ENCODE measurements at places on chromosomes 11 and 22.

DNA sequence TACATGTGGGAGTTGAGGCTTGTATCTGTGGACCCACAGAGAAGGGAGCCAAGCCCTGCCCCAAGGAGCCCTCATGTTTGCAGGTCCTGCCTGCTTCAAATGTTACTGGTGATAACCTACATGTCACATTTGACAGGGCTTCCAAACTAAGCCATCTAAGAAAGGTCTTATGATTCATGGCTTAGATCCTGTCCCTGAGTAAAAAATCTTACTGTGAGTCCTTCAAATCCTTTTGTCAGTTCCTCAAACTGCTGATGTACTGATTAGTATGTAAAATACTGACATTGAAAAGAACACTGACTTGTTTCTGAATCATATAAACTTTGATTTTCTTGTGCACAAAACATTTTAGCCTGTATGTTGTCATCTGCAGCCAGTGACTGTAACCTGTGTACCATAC, 1.0 kb upstream of the PANX1 start:
- no peak for DNase-seq

GRCh38 chr11:16262645-16262955, 93.7 kb downstream of the SOX6 start:
- DNase-seq, result no peak

GRCh38 chr22:45671783-45672563, at the start of gene ATXN10:
Gene ATXN10, plus strand, starts transcription at chr22:45671834. Its CDS starts 230 bp downstream, at chr22:45672064.
- DNase-seq, result peak; percentile 73

- DNase-seq, result peak; percentile 46
These were observed 9.8 kb downstream of the SCN4B start for GRCh38 chr11:118142809-118143208.

- no peak for DNase-seq
These were observed 308.8 kb upstream of the NARS2 start for GRCh38 chr11:78883506-78883905.

DNA sequence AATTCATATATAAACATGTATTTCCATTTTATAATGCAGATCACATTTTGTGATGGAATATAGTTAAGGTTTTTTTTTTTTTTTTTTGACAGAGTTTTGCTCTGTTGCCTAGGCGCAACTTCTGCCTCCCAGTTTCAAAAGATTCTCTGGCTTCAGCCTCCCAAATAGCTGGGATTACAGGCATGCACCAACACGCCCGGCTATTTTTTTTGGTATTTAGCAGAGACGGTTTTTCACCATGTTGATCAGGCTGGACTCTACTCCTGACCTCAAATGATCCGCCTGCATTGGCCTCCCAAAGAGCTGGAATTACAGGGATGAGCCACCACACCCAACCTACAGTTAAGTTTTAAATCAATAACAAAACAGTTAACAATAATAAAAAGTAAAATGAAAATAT, 18.8 kb downstream of the XKR3 start:
- DNase-seq, result no peak

- no peak for DNase-seq
These were observed 235.4 kb downstream of the KIRREL3 start for GRCh38 chr11:126765196-126765595.

DNA sequence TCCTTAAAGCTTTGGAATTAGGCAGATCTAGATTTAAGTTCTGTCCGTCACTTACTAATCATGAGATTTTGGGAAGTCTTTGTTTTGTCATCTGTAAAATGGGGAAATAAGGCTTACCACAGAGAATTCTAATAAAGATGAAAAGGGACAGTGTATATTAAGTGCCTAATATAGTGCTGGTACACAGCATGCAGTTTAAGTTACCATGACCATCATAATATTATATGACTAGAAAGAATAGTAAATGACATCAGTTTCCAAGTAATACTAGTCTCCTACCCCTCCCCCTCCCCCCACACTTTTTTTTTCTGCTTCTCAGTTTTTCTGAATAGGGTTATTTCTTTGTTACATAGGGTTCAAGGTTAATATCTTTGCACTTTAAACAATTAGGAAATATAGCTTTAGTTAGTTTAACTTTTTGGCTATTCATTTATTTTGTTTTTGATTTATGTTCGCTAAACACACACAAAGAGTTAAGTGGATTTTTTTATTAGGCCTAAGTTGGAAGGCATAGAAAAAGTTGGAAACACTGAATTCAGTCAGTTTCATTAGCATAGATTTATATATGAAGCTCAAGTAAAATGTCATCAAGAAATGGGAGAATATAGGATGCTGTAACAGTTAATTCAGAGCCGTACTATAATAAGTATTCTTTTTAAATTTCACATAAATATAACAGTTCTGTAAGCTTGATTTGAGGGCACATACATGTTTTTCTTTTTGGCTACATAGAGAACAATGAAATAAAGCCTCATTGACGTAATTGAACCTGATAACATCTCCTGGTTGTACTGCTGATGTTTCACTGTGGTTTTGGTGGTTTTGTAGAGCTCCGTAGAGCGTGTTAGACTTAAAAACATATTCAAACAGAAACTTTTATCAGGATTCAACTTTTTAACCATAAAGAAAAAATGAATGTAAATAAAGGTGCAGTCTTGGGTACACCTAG, 121.2 kb downstream of the PDE3B start:
- no peak for DNase-seq

GRCh38 chr11:120424185-120424969, 87.2 kb upstream of the GRIK4 start:
- DNase-seq, result no peak

- DNase-seq, result no peak
These were observed 6.1 kb downstream of the RHOD start for GRCh38 chr11:67062526-67063373.

DNA sequence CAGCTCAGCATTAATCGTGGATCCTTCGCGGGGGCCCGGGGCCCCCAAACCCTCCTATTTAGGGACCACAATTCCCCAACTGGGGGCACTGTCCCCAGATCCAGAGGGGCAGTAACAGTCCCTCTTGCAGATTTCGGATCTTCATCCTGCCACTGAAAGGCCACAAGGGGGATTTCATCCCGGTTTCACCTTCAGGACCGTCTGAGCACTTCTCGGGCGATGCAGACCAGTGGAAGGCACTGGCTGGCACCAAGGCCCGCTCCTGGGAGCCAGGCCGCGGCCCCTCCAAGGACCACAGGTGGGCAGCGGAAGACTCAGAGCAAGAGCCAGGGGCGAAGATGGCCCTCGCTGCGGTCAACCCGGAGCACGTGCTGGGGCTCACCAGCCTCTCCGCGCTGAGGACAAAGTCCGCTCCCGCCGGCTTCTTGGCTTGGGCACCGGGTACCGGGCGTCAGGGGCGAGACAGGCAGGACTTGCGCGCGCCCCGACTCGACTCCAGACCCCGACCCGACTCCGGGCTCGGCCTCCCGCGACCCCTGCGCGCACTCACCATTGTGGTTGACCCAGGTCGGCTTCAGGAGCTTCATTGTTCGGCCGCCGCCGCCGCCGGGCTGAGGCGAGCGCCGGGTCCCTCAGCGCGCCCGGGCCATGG, 517 bp downstream of the HIRA start:
- DNase-seq, result no peak

- DNase-seq, result peak; percentile 62
These were observed 2.8 kb downstream of the MYH9 start for GRCh38 chr22:36384766-36385481.

- DNase-seq, result no peak
These were observed 1376.4 kb downstream of the TBC1D22A start for GRCh38 chr22:48138855-48139254.

- peak; percentile 14 for DNase-seq
These were observed 54.1 kb downstream of the GRIK4 start for GRCh38 chr11:120565466-120566155.

- DNase-seq, result no peak
These were observed 56.8 kb upstream of the FGF3 start for GRCh38 chr11:69876013-69876412.

DNA sequence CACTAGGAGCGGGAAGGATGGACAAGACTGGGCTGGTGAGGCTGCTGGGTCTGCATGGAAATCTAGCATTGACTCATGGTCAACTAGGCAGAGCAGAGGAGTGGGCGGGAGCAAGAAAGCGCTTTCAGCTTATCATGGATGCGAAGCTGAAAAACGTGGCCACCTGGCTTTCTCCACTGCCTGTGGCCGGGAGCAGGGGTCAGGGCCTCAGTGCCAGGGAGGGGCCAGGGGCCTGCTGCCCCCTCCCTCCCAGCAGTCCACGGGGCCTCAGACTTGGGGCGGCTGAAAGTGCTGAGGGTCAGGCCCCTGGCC, 45.5 kb downstream of the ALX4 start:
- DNase-seq, result no peak

DNA sequence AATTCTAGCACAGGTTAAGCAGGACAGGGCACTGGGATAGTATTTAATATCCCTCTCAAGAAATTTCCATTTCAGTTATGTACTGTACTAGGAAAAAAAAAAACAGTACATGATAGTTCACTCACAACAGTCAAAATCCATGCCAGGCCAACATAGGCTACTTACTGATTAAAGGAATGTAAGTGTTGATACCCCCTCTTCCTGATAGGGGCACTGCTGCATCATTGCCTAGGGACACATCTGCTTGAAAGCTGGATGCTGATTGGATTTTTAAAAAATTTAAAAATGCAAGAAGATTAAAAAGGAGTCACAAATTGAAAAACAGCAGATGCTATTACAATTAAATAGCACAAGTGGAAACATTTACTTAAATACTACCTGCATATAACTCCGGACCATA, 43.4 kb downstream of the APOL5 start:
- DNase-seq, result peak; percentile 53

GRCh38 chr22:30326255-30326705, 461 bp downstream of the TBC1D10A start:
- no peak for DNase-seq

GRCh38 chr11:102318469-102318868, 1.2 kb downstream of the BIRC3 start:
- no peak for DNase-seq

- DNase-seq, result no peak
These were observed 14.4 kb downstream of the ZBTB16 start for GRCh38 chr11:114073828-114074381.

DNA sequence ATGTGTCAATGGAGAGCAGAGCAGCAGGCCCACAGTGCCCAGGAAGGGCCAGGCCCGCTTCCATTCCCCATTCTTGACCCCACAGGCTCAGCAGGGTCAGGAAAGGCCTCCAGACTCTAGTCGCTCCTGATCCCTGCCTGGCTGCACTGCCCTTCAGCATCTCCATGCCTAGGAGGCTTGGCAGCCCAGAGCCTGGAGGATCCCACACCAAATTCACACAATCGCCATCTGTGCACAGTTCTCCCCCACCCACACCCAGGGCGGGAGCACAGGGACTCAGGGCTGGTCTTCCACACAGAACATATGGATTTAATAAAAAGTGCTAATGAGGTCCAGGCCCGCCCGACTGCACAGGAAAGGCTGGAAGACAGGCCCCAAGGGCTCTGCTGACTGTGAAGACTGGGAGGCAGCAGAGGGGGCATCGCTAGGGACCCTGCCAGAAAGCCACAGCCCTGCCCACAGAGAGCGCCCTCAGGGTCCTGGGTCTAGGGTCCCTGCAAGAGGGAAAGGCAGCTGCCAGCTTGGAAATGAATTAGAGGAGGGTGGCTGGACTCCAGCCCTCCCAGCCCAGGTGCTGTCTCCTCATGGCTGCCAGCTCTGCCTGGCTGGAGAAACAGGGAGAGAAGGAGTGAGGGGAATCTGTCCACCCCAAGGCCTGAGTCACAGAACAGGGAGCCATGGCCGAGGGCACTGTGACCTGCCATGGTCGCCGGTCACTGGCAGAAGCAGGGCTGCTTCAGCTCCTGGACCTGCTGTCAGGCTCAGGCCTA, 39.7 kb downstream of the DKK3 start:
- no peak for DNase-seq

GRCh38 chr11:117392001-117392690, 64.5 kb downstream of the CEP164 start:
- DNase-seq, result no peak

DNA sequence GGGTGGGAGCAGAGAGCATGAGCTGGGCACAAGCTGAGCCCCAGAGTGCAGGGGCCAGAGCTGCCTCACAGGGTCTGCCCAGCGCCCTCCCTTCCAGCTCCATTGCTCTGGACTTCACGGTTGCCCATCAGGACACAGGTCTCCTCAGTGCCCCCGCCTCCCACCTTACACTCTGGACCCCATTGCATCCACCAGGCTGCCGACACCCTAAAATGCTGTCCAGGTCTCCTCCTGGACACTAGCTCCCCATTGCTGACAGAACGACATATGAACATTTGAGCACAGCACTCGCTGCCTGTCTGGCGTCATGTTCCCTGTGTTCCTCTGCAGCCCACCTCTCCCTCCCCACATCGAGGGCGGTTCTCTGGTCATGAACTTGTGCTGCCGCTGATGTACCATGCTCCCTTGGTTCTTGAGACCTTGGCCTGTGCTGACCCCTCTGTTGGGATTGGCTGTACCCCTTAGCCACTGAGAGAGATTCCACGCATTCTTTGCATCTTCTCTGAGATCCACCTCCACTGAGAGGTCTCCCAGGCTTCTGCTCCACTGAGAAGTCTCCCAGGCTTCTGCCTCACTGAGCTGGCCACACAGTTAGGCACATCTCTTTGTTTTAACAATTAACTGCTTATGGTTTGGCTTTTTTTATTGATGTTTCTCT, 34.2 kb upstream of the NECTIN1 start:
- no peak for DNase-seq

- DNase-seq, result no peak
These were observed 47.8 kb upstream of the SERPIND1 start for GRCh38 chr22:20725987-20726558.

GRCh38 chr11:3095712-3096361, 38.6 kb upstream of the CARS1 start:
- peak; percentile 15 for DNase-seq

DNA sequence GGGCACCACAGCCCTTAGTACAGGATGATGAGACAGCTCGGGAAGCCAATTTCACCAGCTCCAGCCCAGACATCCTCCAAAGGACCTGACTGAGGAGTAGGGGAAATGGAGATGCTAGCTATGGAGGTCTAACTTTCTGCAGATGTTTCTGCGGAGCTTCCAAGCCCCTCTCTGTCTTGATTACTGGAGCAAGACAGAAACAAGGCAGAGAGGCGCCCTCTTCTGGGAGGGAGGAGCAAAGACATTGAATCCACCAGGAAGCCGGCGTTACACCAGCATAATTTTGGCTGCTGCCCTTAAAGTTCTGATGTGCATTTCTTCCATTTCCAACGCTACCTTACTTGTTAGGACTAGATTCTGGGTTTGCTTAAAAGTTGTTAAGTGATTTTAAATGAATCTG, 107.3 kb upstream of the HSD17B12 start:
- no peak for DNase-seq

DNA sequence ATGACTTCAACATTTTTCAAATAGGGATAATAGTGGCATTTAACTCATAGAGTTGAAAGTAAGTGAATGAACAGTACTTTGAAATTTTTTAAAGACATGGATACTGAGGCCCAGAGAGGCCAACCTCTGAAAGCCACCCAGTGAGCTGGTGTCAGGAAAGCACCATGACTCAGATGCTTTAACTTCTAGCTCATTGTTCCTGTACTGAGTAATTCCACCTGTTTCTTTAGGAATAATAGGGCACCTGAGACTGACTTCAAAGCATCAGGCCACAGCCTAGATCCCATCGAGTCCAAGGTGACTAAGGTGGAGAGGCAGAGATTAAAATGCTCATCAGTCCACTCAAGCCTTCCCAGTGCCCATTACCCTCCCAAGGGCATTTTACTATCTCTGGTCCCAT, 491.8 kb upstream of the TENM4 start:
- no peak for DNase-seq
